IPS DF 6.9 (cell line): ENCODE measurements at places on chromosomes 5 and 9.

GRCh38 chr5:118353970-118354369, 634.4 kb downstream of the DTWD2 start:
- no peak for DNase-seq

DNA sequence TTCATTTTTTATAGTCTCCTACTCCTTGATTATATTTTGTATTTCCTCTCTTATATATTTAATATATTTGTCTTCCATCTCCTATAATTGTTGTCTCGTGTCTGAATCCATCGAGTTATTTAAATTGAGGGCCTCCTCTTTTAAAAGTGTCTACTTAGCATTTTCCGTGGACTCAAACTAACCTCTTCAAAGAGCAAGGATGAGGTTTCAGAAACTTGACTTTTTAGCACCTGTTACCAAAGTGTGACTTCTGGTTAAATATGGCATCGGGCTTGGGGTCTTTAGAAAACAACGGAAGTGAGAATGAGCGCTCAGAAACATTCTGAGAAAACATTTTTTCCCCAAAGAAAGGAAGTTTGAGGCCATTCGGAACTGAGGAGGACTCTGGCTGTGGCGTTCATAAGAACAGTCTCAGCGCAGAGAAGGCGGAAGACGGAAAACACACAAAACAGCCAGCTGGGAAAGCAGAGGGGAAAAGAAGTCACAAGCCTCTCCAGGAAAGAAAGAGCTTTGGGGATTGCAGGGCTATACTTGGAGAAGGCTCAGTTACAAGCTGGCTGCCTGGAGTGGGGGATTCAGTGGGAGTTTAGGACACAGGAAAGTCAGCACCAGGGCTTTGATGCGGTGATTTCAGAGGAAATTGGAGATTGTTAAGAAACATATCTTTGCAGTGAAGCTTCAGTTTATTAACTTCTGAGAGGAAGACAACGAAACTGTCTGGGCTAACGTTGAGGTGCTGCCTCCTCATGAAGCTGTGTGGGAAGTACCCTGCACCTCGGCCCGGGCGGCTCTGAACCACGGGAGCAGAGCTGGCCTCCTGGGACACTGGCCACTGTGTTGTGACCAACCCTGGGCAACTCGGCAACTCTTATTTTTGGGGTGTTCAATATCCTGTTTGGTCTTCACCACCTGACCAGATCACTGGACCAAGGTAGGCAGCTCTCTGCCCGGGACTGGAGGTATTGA, 25.1 kb upstream of the IRX2 start:
- no peak for DNase-seq

DNA sequence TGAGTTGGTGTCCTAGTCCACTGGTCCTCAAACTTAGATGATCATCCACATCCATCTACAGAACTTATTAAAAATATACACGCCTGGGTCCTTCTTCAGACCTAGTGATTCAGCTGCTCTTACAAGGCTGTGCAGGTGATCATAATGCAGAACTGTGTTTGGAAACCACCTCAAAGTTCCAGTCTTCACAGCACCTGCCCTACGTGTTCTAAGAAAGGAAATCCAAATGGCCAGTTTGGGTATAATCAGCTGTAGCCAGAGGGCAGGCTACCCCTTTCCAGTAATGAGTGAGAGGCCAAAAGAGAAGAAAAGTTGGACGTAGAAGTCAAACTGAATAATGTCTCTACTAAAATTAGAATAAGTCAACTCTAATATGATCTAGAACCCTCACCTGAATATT, 15.4 kb downstream of the REEP5 start:
- no peak for DNase-seq

GRCh38 chr5:131630208-131630962, 4.6 kb downstream of the RAPGEF6 start:
- DNase-seq = no peak

- DNase-seq = no peak
These were observed 2.8 kb downstream of the TUBB4B start for GRCh38 chr9:137243626-137244485.

DNA sequence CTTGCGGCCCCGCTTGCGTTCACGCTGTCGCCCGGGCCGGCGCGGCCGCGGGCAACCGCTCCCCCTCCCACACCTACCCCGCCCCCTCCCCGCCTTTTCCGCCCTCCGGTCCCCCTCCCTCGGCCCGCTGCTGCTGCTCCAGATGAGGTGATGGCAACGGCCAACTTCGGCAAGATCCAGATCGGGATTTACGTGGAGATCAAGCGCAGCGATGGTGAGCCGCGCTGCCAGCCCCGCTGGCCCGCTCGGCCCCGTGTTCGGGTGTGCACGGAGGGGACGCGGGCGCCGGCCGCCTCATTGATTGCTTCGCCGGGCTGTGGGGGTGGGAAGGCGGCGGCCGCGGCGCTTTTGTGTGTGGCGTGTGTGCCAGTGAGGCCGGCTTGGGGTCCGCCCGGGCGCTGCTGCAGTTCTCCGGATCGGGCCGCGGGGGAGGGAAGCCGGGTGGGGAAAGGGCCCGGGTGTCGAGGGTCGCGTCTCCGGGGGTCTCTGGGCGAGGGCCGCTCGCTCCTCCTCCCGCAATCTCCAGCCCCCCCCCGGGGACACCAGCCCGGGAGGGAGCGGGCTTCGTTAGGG, 403 bp downstream of the KIF2A start:
- no peak for DNase-seq

- peak; percentile 58 for DNase-seq
These were observed 54.5 kb upstream of the FST start for GRCh38 chr5:53425687-53426511.

- no peak for DNase-seq
These were observed 44.4 kb downstream of the PRKACG start for GRCh38 chr9:68969538-68969937.

- DNase-seq = no peak
These were observed 742.9 kb downstream of the TLR4 start for GRCh38 chr9:118446943-118447639.

GRCh38 chr5:113950186-113950585, 411.7 kb upstream of the KCNN2 start:
- DNase-seq = no peak

GRCh38 chr5:119174578-119175163, 103.8 kb downstream of the DMXL1 start:
- no peak for DNase-seq

- no peak for DNase-seq
These were observed 7.9 kb upstream of the FAT2 start for GRCh38 chr5:151598984-151599383.

GRCh38 chr9:2662496-2662895, 40.9 kb downstream of the VLDLR start:
- DNase-seq = peak; percentile 33

- DNase-seq = peak; percentile 93
These were observed 156.3 kb upstream of the IER5L start for GRCh38 chr9:129334105-129334935.

DNA sequence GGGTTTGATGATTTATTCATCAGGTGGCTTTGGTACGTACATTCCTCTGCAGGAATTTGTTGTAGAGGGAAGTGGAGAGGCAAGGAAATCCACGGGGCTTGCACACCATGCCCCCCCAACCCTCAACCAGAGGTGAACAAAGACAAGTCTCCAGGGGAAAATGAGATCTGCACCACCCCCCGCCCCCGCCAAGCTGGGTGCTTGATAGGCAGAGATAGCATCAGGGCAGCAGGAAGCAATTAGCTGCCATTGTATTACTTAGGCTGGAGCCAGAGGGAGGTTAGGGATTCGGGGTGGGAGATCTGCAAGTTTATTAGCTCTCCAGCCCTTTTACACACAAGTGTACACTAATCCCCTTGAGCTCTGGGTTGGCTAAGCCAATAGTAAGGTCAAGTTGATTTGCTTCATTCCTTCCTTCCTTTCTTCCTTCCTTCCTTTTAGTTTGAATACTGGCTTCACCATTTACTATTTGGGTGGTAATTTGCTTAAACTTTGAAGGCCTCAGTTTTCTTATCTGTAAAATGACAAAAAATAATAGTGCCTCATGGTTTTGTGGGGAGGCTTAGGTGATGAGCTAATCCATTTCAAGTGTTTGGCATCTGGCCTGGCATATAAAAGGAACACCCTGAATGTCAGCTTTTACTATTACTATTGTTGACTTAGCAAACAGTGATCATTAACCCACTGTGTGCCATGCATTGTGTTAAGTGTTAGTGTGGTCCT, 34.1 kb downstream of the SPRY4 start:
- DNase-seq = no peak

- peak; percentile 22 for DNase-seq
These were observed 64.8 kb downstream of the ATP10B start for GRCh38 chr5:160787240-160787639.

GRCh38 chr9:93167838-93168237, 16.1 kb upstream of the WNK2 start:
- DNase-seq = no peak

DNA sequence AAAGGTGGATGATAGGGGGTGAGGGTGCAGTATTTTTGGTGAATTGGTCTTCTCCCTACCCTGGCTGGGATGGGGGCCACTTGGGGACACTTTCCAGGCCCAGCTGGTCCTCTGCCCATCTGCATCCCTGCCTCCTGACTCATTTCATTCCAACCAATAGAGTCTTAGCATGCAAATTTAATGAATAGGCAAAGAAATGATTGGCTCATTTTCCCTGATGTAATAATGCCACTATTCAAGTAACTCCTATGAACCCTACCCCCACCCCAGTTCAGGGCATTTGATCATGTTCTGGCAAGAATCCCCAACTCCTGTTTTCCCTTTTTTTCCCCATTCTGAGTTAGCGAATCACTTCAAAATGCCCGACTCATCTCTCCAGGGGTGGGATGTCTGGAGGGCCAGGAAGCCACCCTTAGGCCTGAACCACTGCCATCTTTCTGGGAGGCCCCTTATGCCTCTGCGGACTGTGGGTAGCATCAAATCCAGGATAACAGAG, 56.7 kb downstream of the PCDH1 start:
- no peak for DNase-seq

- no peak for DNase-seq
These were observed 412.5 kb downstream of the ELAVL2 start for GRCh38 chr9:23413541-23413940.

DNA sequence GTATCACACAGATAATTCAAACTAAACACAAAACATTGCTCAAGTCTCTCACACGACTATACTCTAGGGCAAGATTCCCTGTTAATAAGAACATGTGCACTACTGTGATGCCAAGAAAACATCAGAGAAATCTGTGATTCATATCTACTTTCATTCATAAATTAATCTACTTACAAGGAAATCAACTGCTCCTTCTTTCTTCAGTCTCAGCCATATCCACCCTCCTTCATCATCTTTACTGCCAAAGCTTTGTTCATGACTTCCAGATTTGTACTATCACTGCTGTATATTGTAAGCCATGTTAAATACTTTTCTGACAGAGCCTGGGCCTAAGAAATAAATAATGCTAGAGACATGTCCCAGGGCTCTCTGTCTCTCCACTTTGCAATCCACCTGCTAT, 35.1 kb downstream of the CTNNAL1 start:
- no peak for DNase-seq

DNA sequence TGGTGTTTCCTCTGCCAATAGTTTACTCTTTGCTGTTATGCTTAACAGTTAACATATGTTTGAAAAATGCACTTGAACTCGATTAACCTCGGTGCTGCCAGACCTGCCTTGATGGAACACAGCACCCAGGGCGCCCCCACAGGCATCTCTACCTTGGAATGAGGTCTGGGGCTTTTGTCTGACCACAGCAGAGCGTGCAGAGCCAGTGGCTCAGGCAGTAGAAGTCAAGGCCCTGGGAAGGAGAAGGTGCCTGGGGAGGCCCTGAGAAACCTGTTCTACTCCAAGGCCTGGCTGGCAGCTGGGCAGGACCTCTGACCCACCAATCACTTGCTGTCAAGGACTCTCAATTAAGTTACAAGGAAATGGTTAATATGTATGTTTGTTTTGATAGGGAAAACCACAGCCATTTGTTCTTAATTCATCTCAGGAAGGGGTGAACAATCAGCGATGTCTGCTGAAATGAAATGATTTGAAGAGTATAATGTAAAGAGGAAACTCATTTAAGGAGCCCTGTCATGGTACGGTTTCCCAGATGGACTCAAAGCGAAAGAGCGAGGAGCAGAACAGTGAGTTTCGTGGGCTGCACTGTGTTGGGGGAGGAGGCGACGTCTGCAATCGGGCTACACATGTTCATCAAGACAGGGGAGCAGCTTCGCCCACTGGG, 21.9 kb downstream of the MACROH2A1 start:
- DNase-seq = no peak

DNA sequence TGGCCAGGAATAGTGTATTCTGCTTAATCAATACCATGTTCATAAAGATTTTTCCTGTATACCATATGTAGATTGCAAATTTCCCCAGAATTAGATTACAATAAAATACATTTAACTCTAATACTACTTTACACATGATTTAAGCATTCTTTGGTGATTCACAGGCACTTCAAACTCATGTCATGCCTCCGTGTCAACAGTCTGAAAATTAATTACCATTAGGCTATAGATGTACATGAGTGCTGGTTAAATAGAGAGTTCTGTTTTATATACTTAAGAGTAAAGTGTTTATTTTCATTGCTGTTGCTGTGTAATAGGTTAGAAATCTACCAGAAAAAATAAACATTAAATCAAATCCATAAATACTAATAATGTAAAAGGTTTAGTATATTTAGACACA, 159.8 kb downstream of the ZSWIM6 start:
- DNase-seq = no peak

GRCh38 chr5:27015758-27016157, 22.6 kb downstream of the CDH9 start:
- no peak for DNase-seq

- no peak for DNase-seq
These were observed 9.1 kb upstream of the SLC28A3 start for GRCh38 chr9:84349671-84350070.

GRCh38 chr5:36689225-36689624, 82.8 kb downstream of the SLC1A3 start:
- DNase-seq = no peak

- DNase-seq = no peak
These were observed 21.5 kb downstream of the TNFSF8 start for GRCh38 chr9:114908805-114909448.

GRCh38 chr9:89177012-89177943, 1.3 kb downstream of the SHC3 start:
- DNase-seq = no peak

DNA sequence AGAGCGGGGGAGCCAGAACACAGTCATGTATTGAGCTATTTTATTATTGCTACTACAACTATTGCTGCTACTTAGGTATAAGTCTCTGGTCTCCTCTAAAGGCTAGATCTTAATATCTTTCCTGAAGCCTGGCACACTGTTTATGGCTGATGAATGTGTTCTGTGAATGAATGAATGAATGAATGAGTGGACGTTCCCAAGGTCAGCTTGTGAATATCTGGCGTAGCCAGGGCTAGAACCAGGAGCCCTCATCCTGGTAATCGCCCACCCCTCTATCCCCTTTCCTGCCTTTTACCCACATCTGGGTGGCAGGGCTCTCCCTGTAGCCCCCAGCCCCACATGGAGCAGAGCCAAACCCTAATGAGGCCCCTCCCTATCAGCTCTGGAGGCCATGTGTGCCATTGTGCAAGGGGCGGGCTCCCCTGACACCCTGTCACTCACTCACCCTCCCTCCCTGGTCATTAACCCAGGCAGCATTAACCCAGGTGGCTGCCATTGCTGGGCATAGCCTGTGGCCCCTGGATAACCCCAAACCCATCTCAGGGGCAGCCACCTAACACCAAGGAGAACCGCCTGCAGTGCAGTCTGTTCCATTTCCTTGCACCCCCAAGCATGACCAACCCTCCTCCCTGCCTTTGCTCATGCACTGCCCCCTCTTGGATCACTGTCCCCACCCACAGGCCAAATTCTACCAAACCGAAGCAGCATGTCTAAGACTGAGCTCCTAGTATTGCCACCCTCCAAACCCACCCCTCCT, 2.0 kb upstream of the AKNA start:
- no peak for DNase-seq
